ENCODE measurements at places on chromosomes 11 and 22.

GRCh38 chr11:25247336-25247735, 750.5 kb downstream of the LUZP2 start:
- DNase-seq, result no peak

DNA sequence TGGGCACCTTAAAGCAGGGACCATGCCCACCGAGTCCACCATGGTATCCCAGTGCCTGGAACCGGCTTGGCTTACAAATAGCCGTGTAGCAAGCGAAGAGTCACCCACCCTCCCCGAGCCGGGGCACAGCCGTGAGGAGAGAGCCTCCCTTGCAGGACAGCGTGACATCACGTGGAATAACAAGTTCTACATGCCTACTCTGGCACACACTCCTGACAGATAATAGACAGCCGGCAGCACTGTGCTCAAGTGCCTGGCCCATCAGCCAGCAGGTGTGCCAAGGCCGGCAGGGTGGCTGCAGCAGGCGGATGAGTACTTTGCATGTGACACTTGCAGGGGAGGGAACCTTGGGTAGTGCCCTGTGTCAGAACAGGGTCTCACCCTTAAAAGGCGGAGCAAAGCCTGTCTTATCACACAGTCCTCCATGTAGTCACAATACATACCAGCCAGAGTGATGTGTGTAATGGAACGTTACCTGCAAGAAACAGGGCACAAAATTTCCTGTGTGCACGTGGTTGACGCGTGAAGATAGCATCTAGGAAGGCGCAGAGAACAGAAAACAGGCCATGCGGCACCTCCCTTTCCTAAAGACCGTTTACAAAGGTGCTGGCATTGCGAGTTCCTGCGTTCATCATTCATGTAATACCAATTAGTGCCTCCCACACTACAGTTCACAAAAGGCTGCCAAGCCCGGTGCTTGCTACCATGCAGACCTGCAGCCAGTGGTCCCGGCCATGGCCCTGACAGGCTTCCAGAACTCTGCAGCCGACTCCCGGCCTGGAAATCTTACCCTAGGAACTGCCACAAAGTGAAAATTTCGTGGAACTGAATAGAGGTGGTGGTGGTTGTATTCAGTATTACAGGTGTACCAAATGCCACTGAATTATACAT, 16.4 kb downstream of the TOM1 start:
- no peak for DNase-seq

- DNase-seq, result no peak
Observed at GRCh38 chr22:30868663-30869385, 99.8 kb downstream of the MORC2 start.

- DNase-seq, result no peak
Observed at GRCh38 chr11:133661846-133662245, 129.5 kb upstream of the OPCML start.

DNA sequence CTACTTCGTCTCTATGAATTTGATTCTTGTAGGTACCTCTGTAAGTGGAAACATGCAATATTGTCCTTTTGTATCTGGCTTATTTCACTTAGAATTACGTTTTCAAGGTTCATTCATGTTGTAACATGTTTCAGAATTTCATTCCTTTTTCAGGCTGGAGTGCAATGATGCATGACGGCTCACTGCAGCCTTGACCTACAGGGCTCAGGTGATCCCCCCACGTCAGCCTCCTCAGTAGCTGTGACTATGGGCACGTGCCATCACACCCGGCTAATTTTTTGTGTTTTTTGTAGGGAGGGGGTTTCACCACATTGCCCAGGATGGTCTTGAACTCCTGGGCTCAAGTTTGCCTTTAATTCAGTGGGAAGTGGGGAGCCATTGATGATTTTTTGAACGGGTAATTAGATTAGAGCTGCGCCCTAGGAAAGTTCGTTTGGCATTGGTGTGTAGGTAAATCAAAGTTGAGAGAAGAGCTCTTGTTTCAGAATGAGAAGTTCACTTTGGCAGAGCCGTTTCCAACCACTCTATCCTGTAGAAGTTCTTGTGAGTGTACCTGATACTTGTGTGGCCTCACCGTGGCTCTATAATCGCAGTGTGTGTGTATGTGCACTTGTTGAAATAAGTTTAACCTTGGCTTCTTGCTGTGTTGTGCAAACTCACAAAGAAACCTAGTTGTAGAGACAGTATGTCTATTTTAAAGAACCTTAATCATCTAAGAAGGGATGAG, 115.9 kb downstream of the NAV2 start:
- no peak for DNase-seq

GRCh38 chr11:75921808-75922207, 106.8 kb downstream of the UVRAG start:
- no peak for DNase-seq

GRCh38 chr22:37084385-37084784, 25.1 kb downstream of the TMPRSS6 start:
- no peak for DNase-seq

GRCh38 chr11:8699903-8700302, 17.3 kb downstream of the RPL27A start:
- DNase-seq, result no peak

DNA sequence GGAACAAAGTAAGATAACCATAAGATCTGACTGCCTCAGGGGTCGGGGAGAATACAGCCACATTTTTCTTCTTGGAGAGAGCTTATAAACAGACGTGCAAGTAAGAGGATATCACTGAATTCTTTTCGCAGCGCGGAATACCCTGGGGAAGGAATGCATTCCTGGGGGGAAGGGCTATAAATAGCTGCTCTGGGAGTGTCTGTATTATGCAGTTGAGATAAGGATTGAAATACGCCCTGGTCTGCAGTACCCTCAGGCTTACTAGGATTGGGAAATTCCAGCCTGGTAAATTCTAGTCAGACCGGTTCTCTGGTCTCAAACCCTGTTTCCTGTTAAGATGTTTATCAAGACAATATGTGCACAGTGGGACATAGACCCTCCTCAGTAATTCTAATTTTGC, 1491.7 kb upstream of the RAG2 start:
- DNase-seq, result no peak

- no peak for DNase-seq
Observed at GRCh38 chr22:42214633-42215415, 55.6 kb downstream of the TCF20 start.

GRCh38 chr22:38239101-38239761, 33.6 kb downstream of the TMEM184B start:
- DNase-seq, result no peak

- no peak for DNase-seq
Observed at GRCh38 chr22:24763872-24764485, 10.5 kb downstream of the PIWIL3 start.

DNA sequence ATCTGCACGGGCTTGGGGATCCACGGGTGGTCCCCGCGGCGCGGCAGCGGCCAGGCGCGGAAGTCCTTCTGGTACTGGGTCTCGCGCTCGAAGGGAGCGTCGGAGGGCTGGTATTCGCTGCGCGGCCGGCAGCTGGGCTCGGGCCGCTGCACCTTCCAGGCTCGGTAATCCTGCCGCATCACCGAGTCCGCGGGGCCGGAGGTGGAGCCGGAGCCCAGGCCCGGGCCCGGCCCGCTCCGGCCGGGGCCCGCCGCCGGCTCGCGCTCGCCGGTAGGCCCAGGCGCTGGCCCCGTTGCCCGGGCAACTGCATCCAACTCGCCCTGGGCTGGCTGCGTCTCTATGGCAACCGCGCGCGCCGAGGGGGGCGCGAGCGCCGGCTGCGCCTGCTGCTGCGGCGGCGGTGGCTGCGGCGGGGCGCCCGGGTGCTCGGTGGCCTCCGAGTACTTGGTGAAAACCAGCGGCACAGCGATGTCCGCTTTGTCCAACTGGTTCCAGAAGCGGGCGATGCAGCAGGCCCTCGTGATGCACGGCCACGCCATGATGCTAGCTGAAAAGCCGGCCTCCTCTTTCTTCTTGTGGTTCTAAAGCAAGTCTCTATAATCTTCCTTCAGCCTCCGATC, 897 bp downstream of the MAP6 start:
- no peak for DNase-seq

GRCh38 chr11:69001243-69002081, 11.6 kb downstream of the MRGPRF start:
- DNase-seq, result no peak

- no peak for DNase-seq
Observed at GRCh38 chr11:85874265-85874664, 19.1 kb downstream of the CCDC83 start.

DNA sequence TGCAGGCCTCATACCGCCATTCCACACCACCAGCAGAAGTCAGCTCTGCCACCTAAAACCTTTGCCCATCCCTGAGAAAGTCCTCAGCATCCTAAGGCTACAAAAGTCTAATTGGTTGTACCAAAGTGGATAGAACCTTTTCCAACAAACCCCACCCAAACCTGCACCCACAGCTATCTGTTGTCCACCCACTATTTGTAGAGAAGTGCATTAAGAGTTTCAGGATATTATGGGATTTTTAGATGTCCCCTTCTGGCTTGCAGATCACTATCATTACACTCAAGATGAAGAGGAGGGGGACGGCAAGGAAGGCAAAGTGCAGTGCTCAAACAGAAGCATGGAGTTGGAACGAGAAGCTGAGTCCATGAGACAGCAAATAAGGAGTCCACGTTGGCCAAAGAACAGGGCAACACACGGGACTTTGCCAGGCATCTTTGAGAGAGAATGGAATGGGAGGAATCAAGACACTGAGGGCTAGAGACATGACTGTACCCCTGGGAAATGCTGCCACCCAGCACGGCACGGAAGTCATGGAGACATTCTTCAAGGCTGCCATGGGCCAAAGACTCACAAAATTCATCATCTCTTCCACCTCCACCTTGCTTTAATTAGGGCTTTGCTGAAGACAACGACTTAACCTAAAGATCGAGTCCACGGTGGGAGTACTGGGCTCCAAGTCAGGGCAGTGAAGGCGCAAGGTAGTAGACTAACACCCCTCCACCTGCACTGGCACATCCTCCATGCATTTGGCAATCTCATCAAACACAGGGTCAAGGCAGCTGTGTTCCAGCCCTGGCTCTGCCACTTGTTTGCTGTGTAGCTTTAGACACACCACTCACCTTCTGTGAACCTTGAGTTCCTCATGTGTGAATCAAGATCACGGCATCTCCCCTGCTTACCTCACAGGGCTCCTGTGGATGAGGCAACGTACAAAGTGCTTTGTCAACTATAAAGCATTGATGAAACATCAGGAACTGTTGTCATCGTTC, 112.9 kb upstream of the TMEM45B start:
- no peak for DNase-seq

- DNase-seq, result no peak
Observed at GRCh38 chr22:26711205-26711963, 54.0 kb downstream of the MIAT start.

DNA sequence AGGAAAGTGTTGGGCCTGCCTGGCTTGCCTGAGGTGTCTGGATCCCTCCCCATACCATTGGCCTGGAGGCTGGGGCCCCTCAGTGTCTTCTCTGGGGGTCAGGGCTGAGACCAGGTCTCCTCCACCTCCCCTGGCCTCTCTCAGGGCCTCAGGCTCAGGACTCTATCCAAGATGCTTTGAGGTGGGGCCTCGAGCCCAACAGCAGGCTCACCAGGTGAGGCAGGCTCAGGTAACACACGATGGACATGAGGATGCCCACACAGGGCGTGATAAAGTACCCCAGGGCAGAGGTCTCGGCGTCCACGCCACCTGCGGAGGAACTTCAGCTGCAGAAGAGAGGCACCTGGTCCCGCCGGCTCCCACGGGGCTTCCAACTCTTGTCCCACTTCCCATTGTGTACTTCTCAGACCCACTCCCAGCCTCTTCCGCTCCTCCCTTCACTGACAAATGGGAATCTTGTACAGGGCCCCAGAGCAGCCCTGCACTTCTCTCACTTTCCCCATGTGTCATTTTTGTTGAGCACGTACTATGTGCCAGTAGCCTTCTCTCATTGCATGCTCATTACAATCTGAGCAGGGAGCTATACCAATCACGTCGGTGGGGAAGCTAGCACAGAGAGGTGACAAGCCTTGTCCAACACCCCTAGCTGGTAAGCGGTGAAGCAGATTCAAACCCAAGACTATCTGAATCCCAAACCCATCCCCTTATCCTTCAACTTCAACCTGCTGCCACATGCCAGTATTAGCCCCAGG, 3.8 kb downstream of the SLC29A2 start:
- DNase-seq, result no peak

Measured in cortex of kidney (tissue), 1 donor.